Astrocyte (in vitro differentiated cells and primary cell): ENCODE measurements at places on chromosomes 11 and 22.

DNA sequence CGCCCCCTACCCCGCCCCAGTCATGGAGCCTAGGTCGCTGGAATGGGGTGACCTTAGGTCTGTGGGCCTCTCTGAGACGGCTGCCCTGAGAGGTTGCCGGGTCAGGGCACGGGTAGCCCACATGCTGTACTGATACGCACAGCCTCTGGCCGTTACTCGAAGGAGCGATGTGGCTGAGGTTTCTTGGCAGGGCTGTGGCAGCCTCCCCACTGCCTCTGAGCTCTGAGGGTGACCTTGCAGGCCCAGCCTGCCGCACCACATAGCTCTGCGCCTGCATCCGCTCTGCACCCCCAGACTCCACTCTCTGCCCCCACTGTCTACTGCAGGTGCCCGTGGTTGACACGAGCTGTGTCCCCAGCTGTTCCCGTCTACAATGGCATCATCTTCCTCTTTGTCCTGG, 7.3 kb downstream of the ZDHHC8 start:
- no peak for DNase-seq

DNA sequence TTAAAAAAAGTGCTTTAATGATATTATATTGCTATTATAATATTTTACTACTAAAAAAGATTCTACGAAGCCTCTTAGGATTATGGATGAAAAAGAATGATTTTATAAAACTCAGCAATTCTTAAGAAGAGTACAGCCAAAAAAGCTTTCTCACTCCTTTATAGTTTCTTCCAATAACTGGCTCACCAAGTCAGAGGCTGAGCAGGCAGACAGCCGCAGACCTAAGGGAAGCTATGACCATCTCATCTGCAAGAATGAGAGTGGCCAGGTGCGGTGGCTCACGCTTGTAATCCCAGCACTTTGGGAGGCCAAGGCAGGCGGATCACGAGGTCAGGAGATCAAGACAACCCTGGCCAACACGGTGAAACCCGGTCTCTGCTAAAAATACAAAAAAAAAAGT, 12.7 kb upstream of the EMID1 start:
- no peak for DNase-seq

GRCh38 chr11:20467487-20468185, 80.1 kb downstream of the PRMT3 start:
- no peak for DNase-seq

- no peak for DNase-seq
These were observed 805 bp upstream of the QSER1 start for GRCh38 chr11:32891657-32892354.

GRCh38 chr11:82892611-82893169, 7.5 kb downstream of the PRCP start:
- DNase-seq: no peak

DNA sequence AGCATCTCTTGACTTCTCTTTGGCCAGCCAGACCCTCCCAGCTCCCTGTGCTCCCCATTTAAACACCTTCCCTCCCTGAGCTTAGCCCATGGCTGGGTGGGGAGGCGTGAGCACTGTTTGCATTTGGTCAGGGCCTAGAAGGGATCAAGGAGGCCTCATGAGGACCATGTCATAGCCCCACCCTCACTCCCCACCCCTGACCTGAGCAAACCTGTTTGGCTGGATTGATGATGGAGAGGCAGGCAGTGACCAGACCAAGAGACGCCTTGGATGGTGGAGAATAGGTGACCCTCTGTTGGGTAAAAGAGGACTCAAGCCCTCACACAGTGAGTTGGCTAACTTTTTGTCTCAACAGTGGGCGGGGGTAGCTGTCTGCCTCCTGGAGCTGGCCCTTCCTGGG, 49.9 kb downstream of the ST3GAL4 start:
- no peak for DNase-seq

- no peak for DNase-seq
These were observed 4.3 kb downstream of the ASRGL1 start for GRCh38 chr11:62341588-62341987.

- no peak for DNase-seq
These were observed 13.8 kb downstream of the TSPAN32 start for GRCh38 chr11:2315395-2316168.

- no peak for DNase-seq
These were observed 168.2 kb upstream of the PDGFD start for GRCh38 chr11:104332110-104332509.

DNA sequence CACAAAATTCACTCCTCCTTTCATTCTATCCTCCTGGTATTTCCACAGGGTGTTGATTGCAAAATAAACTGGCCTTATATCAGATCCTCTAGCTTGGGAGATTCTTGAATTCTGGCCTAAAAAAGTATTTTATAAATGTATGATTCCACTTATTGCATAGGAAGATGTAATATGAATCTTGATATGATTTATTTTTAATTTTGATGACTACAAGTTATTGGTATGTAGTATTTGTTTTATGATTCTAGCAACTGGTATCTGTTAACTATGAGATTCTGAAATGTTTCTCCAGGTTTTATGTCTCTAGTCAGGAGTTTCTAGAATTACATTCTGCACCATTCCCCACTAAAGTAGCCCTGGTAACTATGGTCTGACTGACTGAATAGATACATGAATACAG, 373.9 kb upstream of the C11orf87 start:
- no peak for DNase-seq

DNA sequence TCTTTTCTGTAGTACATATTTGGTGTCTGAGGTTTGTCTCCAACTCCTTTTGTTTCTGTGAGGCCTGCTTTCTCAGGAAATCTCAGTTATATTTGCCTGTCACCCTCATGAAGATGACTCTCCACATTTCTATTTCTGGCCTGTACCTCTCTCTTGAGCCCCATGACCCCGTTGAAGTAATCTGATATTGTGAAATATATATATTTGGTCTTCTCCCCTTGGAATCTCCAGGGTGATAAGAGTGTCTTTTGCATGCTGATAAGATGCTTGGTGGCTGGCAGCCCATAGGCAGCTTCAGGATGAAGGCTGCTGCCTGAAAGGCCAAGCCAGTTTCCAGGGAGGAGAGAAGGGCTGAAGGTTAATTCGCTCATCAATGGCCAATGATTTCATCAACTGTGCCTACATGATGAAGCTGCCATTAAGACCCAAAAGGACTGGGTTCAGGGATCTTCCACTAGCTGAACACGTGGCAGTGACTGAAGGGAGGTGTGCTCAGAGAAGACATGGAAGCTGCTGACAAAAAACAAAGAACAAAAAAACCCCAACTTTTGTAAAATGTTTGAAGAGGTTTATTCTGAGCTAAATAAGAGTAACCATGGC, 67.4 kb downstream of the MICAL2 start:
- DNase-seq: peak; percentile 53

GRCh38 chr11:15830741-15831428, 525.5 kb downstream of the SOX6 start:
- no peak for DNase-seq

DNA sequence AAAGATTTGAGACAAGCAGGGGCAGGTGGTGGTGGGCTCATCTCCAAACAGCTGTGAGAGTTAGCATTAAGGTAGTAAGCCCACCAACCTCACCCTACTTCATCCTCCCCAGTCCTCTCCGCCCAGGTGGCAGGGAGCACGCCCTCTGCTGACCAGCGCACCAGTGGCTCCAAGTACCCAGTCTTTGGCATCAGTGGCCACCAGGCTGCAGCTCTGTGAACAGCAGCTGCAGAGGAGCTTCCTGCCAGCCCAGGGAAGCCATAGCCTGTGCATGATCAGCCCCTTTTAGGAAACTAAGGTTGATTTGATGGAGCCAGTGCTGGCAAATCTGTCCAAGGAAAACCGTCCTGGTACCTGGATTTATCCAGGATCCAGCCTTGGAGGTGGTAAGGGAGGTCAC, 21.7 kb downstream of the CAVIN3 start:
- DNase-seq: no peak

- no peak for DNase-seq
These were observed 36.2 kb upstream of the ZC3H12C start for GRCh38 chr11:110056956-110057355.

DNA sequence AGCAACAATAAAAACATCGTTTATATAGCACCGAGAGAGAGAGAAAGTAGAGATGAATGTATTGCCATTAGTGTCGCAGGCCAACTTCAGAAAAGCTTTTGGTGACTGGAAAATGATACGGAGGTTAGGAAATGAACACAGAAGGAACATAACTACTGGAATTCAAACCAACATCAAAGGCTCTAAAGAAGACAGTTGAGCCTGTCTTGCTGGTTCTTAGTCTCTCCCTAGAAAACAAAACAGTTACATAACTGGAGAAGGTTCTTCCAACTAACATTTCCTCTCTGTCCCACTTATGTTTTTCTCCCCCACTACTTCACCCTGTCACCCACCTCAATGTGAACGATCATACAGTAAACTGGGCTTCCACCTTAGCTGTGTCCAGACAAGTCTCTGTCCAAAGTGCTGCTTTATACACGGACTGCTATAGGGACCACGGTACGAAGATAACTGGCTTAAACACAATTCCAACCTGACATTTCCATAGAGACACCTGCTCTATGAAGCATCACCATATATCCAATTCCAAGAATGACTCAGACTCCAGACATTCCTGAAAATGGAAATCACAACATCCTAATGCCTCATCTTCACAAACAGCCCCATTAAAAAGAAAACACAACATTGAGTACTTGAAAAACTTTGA, 85.2 kb upstream of the ARHGAP32 start:
- DNase-seq: no peak

GRCh38 chr22:30206944-30207343, 39.6 kb downstream of the LIF start:
- DNase-seq: peak; percentile 99

DNA sequence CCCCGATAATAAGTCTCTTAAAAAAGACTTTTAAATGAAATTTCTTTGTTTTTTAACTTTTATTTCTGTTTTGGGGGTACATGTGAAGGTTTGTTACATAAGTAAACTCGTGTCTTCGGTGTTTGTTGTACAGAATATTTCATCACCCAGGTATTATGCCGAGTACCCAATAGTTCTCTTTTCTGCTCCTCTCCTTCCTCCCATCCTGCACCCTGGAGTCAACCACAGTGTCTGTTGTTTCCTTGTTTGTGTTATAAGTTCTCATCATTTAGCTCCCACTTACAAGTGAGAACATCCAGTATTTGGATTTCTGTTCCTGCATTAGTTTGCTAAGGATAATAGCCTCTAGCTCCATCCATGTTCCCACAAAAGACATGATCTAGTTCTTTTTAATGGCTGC, 1.6 kb upstream of the GSTP1 start:
- DNase-seq: no peak

DNA sequence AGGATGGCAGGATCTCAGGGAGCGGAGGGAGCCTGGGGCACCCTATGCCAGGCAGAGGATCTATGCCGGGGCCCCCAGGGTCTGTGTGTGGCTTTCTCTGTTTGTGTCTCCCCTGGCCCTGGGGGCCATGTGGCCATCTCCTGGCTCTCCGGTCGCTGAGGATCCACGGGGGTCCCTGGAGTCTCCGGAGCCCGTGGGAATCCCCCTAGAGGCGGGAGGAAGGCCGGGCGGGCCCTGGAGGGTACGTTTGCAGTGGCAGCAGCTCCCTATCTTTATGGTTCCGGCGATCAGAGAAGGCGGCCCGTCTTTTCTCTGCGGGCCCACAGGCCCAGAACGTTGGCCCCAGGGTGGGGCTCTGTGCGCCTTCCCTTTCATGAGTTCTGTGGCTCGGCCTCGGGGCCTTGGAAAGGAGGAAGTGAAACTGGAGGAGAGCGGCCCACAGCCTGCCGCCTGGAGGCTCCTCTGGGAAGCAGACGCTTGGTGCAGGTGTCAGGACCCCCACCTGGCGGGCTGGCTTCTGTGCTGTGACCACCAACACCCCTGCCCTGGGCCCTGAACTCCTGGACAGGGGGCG, 82.1 kb downstream of the KCNQ1 start:
- DNase-seq: no peak

GRCh38 chr11:12271241-12271640, 106.1 kb upstream of the PARVA start:
- DNase-seq: no peak

- DNase-seq: peak; percentile 18
These were observed 58.3 kb downstream of the CDKN1C start for GRCh38 chr11:2827256-2827655.

- DNase-seq: peak; percentile 92
These were observed 9.8 kb downstream of the TRAF6 start for GRCh38 chr11:36500315-36500721.

- no peak for DNase-seq
These were observed 736.5 kb upstream of the CCDC90B start for GRCh38 chr11:84022695-84023094.

- no peak for DNase-seq
These were observed 65.3 kb upstream of the MS4A8 start for GRCh38 chr11:60634126-60634525.

DNA sequence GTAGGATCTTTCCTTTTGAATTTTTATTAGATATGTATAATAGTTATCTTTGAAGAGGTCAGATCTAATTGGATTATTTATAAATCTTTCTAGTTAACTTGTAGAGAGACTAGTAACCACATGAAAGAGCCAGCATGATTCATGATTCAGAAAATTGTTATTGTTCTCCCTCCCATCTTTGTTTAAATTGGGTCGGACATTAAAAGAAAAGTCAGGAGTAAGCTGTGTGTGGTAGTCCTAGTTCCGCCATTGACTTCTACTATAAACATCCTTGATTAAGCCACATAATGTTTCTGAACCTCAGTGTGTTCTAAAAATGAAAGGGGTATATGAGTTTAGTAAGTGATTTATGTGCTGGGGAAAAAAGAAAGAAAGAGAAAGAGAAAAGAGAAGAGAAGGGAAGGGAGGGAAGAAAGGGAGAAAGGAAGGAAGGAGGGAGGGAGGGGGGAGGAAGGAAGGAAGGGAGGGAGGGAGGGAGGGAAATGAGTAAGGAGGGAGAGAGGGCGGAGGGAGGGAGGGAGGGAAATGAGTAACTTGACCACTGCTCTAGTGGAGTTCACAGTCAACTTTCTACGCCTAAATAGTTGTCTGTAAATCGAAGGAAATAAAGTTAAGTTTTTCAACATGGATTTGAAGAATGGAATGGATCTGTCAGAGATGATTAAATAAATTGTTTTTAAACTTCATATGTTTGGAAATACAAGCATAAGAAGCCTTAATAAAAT, 32.9 kb downstream of the SIK2 start:
- DNase-seq: peak; percentile 74

DNA sequence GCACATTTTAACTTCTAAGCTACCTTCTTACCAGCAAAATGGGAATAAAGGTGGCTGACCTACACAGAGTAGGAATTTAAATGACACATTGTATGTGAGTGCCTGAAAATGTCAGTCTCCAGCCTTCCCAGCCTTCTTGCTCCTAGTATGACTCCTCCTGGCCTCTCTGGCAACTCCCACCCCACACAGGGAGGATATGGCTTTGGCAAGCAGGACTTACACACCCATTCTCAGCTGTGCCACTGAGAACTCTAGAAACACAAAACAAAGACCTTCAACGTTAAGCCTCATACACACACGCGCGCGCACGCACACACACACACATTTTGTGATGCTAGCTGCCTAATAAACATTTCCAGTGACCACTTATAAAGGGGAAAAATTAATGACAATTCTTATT, 65.8 kb downstream of the PACSIN2 start:
- peak; percentile 64 for DNase-seq

GRCh38 chr11:73106347-73106746, 35.8 kb downstream of the FCHSD2 start:
- no peak for DNase-seq

DNA sequence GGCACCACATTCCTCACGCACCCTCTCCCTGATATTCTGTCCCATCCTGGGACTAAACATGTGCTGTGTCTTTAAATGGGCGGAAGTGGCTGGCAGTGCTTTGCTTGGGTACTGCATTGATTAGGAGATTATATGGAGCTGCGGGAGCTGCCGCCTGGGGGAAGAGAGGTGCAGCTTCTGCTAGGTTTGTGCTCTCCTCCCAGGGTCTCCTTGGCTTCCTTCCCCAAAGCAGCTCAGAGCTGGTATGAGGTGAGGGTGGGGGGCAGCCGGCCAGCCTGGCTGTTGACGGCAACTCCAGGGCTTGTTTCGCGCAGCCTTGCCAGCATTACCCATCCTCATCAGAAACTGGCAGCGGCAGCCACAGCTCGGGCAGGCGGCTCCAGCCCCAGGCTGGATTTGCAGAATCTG, 95.4 kb downstream of the GRAMD1B start:
- DNase-seq: no peak
